ENCODE measurements at places on chromosomes 12 and 14. TPM values are rescaled to one million over a fixed set of nuclear protein-coding genes. Genes with fewer than 3 reads are reported as not detected.

DNA sequence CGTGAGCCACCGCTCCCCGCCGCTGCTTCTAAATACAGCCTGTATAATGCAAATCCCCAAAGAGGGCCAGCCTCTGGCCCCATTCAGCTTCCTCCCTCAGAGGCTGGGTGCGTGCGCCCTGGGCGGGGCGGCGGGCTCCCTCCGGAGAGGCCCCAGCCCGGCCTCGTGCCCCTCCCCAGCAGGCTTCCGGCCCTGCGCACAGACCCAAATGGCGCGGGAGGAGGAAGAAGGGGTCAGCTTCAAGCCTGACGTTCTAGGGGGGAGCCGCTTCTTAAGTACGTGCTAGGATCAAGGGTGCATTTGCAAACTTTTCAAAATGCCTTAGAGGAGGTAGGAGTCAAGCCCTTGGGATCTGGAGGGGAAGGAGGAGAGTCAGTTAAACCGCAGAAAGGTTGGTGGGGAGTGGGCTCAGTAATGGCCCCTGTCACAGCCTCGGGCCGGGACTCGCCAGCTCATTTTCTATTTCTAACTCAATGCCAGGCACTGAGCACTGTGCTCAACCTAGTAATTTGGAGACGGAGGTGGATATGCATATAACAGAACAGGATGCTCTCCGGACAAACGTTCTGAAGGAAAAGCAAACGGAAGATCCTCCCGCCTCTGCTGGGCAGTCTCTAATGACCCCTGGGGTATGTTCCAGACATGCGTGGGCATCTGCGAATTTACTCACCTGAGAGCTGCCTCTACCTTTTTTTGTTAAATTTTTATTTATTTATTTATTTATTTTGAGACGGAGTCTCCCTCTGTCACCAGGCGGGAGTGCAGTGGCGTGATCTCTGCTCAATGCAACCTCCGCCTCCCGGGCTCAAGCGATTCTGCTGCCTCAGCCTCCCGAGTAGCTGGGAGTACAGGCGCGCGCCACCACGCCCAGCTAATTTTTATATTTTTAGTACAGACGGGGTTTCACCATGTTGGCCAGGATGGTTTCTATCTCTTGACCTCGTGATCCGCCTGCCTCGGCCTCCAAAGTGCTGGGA lies 32.3 kb downstream of the NINJ2 start:
- no peaks in the 10 kb centered on the region for H3K4me1 ChIP-seq
- H3K36me3 ChIP-seq = no peaks in the 10 kb centered on the region
- H3K27me3 ChIP-seq = no peaks in the 10 kb centered on the region
- peak; percentile 72 for DNase-seq
- H3K4me3 ChIP-seq = peak overlapping the region; percentile 83
- H3K27ac ChIP-seq = peak overlapping the region; percentile 84

GRCh38 chr14:95577067-95577800 lies 42.4 kb downstream of the GLRX5 start:
- no peak overlapping the region for H3K4me3 ChIP-seq
- H3K27ac ChIP-seq = no peak overlapping the region
- H3K4me1 ChIP-seq = no peaks in the 10 kb centered on the region
- DNase-seq = no peak

- H3K4me3 ChIP-seq = peak overlapping the region; percentile 77
- H3K27ac ChIP-seq = peak overlapping the region; percentile 79
- no peak for DNase-seq
- H3K27me3 ChIP-seq = no peaks in the 10 kb centered on the region
- H3K4me1 ChIP-seq = peaks cover 88% of the 10 kb centered on the region
Measured at GRCh38 chr14:93956514-93957332, 19.6 kb downstream of the ASB2 start.

CLECL1 gene
- total RNA-seq = 0.84 TPM

GRCh38 chr14:29301571-29301970 lies 535.0 kb downstream of the FOXG1 start:
- H3K27ac ChIP-seq = no peak overlapping the region
- no peaks in the 10 kb centered on the region for H3K4me1 ChIP-seq
- no peak for DNase-seq
- no peaks in the 10 kb centered on the region for H3K27me3 ChIP-seq
- H3K4me3 ChIP-seq = no peak overlapping the region

DNA sequence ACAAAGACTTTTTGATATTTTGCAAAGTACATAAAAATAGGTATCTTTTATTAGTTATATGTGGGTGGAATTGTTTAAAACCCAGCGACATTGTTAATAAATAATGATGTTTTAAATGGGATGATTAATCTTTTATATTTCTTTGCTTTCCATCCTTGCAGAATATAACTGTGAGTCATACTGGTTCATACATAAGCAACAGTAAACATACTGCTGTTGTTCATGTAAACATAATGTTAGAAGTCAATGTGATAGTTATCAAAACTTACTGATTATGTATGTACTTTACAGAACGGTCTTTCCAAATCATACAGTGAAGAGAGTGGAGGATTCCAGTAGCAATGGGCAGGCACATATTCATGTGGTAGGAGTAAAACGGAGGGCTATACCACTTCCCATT lies 119.8 kb downstream of the ARID2 start:
- no peak for DNase-seq
- peaks cover 67% of the 10 kb centered on the region for H3K36me3 ChIP-seq
- H3K27ac ChIP-seq = no peak overlapping the region
- H3K4me3 ChIP-seq = no peak overlapping the region

ADAM21 gene
- total RNA-seq = not detected

KRT73 gene
- total RNA-seq = 1.0 TPM

KRT79 gene
- total RNA-seq = not detected

- peaks cover 20% of the 10 kb centered on the region for H3K4me1 ChIP-seq
- H3K27me3 ChIP-seq = no peaks in the 10 kb centered on the region
- peaks cover 4% of the 10 kb centered on the region for H3K36me3 ChIP-seq
- no peak for DNase-seq
Measured at GRCh38 chr12:30753751-30754382, 884 bp downstream of the CAPRIN2 start.

GRCh38 chr12:29486972-29487371 lies 10.5 kb downstream of the OVCH1 start:
- no peak overlapping the region for H3K4me3 ChIP-seq
- no peaks in the 10 kb centered on the region for H3K27me3 ChIP-seq
- H3K36me3 ChIP-seq = no peaks in the 10 kb centered on the region

GRCh38 chr12:44294649-44295048 lies 458.8 kb downstream of the TMEM117 start:
- no peak overlapping the region for H3K27ac ChIP-seq
- no peaks in the 10 kb centered on the region for H3K4me1 ChIP-seq
- DNase-seq = no peak
- no peaks in the 10 kb centered on the region for H3K36me3 ChIP-seq

DNA sequence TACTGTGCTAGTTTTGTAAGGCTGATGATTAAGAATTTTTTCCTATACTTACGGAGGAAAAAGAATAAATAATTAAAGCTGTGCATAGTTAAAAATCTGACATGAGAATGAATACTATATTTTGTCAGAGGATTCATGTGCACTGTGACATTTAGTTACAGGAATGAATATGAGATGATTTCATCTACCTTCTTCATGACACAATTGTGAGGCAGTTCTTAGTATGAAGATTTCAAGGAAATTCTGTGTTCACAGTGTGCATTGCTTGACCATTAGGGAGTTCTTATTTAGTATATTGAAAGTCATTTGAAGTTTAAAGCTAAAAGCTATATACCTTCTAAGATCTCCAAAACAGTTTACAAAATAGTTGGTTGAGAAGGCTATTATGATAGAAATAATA lies 70.1 kb downstream of the ATF7IP start:
- peaks cover 5% of the 10 kb centered on the region for H3K4me1 ChIP-seq
- no peak overlapping the region for H3K27ac ChIP-seq
- DNase-seq = no peak
- H3K4me3 ChIP-seq = no peak overlapping the region
- H3K36me3 ChIP-seq = peaks cover 64% of the 10 kb centered on the region
- H3K27me3 ChIP-seq = no peaks in the 10 kb centered on the region

DNA sequence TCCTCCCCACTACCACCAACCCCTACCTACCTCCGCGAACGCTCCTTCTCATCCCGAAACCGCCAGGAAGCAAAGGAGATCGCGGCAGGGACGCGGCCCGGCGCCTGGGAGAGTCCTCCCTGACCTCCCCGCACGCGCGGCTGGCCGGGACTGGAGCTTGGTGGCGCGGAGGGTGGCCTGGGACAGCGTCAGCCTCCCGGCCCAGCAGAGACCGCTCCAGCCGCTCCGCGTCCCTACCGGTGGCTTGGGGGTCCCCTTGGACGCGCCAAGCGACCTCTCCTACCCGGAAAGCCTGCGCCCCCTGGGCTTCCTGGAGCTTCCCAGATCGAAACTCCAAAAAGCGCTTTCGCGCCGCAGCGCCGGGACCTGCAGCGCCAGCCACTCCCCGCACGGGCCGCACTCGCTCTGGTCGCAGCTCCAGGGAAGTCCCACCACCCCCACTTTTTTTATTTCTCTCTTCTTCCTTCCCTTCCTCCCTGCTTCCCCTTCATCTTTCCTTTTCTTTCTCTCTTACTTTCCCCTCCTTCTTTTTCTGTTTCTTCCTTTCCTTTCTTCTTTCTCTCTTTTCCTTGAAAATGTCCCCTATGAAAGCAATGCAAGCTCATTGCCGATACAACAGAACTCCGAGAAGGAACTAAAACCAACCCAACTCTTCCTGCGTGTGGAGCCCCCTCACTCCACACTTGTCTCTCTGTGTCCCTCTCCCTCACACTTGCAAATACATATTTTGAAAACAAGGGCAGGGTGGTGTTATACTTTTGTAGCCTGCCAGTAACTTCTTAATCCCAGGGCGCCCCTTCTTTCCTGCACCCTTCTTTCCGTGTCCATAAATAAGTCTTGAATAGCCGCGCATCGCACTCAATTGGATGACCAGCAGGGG lies 3.8 kb downstream of the DIO3 start:
- H3K36me3 ChIP-seq = no peaks in the 10 kb centered on the region
- no peaks in the 10 kb centered on the region for H3K4me1 ChIP-seq
- H3K27me3 ChIP-seq = peaks cover 8% of the 10 kb centered on the region
- H3K4me3 ChIP-seq = no peak overlapping the region
- H3K27ac ChIP-seq = no peak overlapping the region

- no peak overlapping the region for H3K27ac ChIP-seq
- H3K36me3 ChIP-seq = no peaks in the 10 kb centered on the region
- no peak for DNase-seq
- H3K4me1 ChIP-seq = no peaks in the 10 kb centered on the region
Measured at GRCh38 chr12:89192429-89192828, 159.9 kb downstream of the DUSP6 start.

VASH1 gene
- 8.2 TPM for total RNA-seq

DNA sequence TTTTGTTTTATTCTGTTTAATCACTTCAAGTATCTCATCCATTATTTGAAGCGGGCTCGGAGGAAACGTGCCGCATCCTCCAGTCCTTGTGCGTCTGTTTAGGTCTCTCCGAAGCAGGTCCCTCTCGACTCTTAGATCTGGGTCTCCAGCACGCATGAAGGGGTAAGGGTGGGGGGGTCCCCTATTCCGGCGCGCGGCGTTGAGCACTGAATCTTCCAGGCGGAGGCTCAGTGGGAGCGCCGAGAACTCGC lies 311 bp upstream of the LGR5 start:
- no peak for DNase-seq
- no peaks in the 10 kb centered on the region for H3K36me3 ChIP-seq
- peaks cover 31% of the 10 kb centered on the region for H3K27me3 ChIP-seq

KRT7 gene
- total RNA-seq = not detected

DICER1 gene
- 52.0 TPM for total RNA-seq

GRCh38 chr12:127898616-127899015 lies 368.4 kb upstream of the TMEM132C start:
- DNase-seq = no peak
- H3K27me3 ChIP-seq = no peaks in the 10 kb centered on the region
- H3K4me1 ChIP-seq = no peaks in the 10 kb centered on the region
- H3K36me3 ChIP-seq = no peaks in the 10 kb centered on the region

GRCh38 chr12:2008677-2009076 lies 4.4 kb upstream of the DCP1B start:
- DNase-seq = no peak
- no peak overlapping the region for H3K27ac ChIP-seq
- no peak overlapping the region for H3K4me3 ChIP-seq
- no peaks in the 10 kb centered on the region for H3K27me3 ChIP-seq
- no peaks in the 10 kb centered on the region for H3K36me3 ChIP-seq

PRR4 gene
- total RNA-seq = 1.6 TPM

SLC5A8 gene
- total RNA-seq = not detected

DNA sequence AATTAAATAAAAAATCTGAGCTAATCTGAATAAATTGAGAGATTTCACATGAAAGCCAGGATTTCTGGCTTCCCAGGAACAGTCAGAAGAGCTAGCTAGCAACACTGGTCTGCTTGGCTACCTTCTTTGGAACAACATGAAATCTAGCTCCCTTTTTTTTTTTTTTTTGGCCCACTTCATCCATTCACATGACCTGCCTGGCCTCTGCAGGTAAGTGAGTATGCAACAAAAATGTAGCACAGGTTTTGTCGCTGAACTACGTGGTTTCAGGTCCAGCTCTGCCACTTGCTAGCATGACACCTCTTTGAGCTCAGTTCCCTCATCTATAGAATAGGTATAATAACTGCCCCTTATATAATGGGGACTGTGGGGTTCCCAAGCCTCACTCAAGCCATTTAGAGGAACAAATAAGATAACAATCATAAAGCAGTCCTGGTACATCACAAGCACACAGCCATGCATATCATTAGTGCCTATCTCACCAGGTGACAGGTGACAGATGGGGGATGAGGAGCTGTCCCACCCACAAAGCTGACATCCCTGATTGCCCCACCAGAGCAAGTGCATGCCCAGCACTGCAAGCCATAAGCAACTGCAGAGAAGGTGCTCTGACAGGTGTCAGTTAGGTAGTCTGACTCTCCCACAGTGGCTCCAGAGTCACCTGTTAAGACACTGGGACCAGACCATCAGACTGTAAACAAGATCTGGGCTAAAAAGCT lies 25.6 kb downstream of the PXN start:
- peaks cover 12% of the 10 kb centered on the region for H3K36me3 ChIP-seq
- H3K4me1 ChIP-seq = peaks cover 72% of the 10 kb centered on the region
- no peak for DNase-seq
- H3K27me3 ChIP-seq = no peaks in the 10 kb centered on the region

GRCh38 chr12:94277426-94278000 lies 129.1 kb downstream of the PLXNC1 start:
- DNase-seq = no peak
- no peak overlapping the region for H3K27ac ChIP-seq
- H3K27me3 ChIP-seq = no peaks in the 10 kb centered on the region

DNA sequence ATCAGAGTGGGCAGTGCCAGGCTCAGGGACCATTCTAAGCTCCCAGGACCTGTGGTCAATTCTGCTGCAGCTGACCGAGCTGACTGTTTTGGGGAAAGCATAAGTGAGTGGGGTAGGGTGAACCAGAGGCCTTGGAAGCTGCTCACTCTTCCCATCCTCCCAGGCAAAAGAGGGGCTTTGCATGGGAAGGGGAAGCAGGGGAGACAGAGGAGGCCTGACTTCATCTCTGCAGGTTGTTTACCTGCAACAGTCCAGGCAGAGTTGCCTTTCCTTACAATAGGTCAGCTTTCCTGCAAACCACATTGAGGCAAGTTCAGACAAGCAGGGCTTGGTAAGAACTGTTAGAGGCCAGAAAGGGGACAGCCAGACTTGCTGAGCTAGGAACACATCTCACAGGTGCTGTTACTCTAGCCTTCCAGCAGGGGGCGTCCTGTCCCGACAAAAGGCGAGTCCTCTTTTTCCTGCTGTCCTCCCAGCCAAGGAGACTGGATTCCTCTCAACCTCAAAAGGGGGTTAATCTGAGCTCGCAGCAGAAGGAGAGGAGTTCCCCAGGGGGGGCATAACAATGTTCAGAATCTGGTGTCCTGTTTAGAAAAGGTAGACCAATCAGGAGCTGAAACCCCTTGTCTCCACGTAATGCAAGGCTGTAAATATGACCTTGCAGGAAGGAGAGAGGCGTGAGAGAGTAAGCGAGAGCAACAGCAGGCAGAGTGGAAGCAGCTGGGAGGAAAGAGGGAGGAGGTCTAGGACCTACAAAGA lies 4.3 kb upstream of the DHRS2 start:
- DNase-seq = peak; percentile 52
- H3K4me3 ChIP-seq = peak overlapping the region; percentile 59
- no peak overlapping the region for H3K27ac ChIP-seq
- H3K4me1 ChIP-seq = peaks cover 3% of the 10 kb centered on the region
- no peaks in the 10 kb centered on the region for H3K36me3 ChIP-seq

SERPINA1 gene
- not detected for total RNA-seq

SUOX gene
- 6.9 TPM for total RNA-seq

Measured in CD4-positive, CD25-positive, alpha-beta regulatory T cell (primary cell).